M059J (cell line): ENCODE measurements at places on chromosomes 13 and 19.
A peak's percentile ranks its signal among the peaks of the same experiment; 100 is the strongest.

- DNase-seq, result no peak
Observed at GRCh38 chr19:29515233-29515619, 10.6 kb upstream of the VSTM2B start.

DNA sequence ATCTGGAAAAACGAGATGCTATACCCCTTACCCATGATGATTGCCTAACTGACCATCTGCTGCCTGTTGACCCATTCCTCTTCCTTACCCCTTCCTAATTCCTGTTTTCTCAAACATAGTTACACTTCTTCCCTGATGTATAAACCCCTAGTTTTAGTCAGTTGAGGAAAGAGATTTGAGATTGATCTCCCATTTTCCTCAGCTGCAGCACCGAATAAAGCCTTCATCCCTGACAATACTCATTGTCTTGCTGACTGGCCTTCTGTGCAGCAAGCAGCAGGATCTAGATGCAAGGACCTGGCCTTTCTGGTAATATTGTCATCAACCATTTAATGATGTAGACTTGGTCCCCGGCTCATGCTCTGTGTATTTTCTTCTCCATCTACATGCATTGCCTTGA lies 999 bp upstream of the ZNF264 start:
- DNase-seq, result no peak

DNA sequence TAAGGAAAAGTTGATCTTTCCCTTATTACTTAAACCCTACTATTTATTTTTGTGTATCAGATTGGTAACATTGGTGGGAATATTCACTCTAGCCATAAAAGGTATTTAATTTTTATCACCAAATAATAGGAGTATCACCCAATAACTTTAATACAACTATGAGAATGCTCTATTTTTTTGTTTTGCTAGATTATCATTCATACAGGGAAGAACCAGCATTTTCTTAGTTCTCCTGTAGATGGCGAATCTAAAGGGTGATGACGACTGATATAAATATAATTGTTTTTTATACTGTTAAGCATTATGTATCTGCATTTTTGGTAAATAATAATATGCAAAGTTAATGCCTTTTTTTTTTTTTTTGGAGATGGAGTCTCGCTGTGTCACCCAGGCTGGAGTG lies 7.9 kb upstream of the FRY start:
- DNase-seq, result no peak

DNA sequence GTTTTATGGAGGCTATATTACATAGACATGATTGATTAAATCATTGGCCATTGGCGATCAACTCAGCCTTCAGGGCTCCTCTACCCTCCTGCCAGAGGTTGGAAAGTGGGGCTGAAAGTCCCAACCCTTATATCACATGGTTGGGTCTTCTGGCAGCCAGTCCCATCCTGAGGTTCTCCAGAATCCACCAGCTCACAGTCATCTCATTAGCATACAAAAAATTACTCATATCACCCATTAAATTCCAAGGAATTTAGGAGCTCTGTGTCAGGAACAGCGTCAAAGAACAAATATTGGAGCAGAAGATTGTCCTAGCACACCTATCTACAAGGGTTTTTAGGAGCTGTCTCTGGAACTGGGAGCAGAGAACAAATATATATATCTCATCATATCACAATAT lies 39.4 kb upstream of the FARP1 start:
- no peak for DNase-seq

DNA sequence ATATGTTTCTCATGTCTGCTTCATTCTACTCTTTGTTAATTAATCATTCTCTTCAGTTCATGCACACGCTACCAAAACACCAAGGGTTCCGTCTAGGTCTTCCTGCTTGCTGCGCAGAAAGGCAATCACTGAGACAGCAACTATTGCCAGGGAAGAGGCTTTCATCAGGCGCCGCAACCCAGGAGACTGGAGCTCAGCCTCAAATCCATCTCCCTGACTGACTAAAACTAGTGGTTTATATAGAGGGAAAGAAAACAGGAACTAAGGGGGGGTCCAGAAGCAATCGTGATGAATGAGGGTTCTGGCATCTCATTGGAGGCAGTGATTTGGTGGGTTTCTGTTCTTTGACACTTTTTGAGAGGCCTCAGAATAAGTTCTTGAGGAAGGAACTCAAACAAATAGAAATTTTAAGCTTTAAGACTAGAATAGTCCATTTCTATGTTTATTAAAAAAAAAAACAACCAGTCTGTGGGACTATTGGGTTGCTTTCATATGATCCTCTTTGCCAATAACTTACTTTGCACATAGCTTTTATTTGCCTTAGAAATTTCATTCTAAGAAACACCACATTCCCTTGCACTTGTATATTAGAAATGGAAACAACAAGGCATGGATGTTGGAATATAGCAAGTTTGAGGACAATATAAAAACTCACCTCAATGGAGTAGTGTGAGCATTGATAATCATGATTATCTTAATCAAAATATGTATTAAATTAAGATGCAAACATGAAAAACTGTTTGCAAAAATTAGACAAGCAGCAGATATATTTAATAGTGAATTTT lies 691.2 kb upstream of the GPC6 start:
- DNase-seq, result no peak

- DNase-seq, result peak; percentile 66
Observed at GRCh38 chr13:98653463-98653985, 76.6 kb upstream of the STK24 start.

GRCh38 chr13:41601718-41602445 lies 144.5 kb downstream of the RGCC start:
- no peak for DNase-seq

DNA sequence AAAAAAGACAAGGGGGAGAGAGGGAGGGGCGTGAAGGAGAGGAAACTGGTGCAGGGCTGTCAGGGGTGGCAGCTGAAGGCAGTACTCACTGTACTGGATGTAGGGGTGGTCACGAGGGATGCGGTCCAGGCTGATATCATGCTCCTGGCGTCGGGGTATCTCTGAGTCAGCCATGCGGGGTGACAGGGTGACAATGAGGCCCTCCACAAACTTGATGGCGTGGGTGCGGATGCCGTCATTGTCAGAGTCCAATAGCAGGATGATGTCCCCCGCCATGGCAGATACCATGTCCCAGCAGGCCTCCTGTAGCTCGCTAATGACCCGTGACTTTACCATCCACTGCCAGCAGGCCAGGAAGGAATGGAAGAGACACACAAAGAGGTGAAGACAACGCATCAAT lies 15.3 kb downstream of the SYMPK start:
- DNase-seq, result no peak

DNA sequence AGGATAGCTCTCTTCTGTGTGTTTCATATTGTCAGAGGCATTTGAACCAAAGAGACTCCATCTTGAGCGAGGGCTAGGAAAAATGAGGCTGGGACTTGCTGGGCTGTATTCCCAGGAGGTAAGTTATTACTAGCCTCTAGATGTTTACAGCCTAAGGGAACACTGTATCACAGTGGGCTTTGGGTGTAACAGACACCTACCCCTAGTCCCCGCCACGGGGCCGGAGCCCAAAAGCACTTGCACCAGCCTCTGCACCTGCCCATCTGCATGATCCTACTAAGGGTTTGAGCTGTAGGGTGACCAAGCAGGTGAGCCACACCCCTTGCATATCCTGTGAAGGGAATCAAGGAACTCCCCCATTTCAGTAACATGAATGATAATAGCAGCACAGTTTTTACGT lies 1972.2 kb downstream of the OLFM4 start:
- no peak for DNase-seq

- DNase-seq, result no peak
Observed at GRCh38 chr19:16374436-16374835, 49.8 kb downstream of the KLF2 start.

GRCh38 chr13:111203736-111204389 lies 88.8 kb downstream of the ARHGEF7 start:
- DNase-seq, result no peak

GRCh38 chr13:23680845-23681669 lies 110.8 kb downstream of the TNFRSF19 start:
- no peak for DNase-seq

GRCh38 chr19:56884441-56884840 lies 43.9 kb upstream of the PEG3 start:
- DNase-seq, result no peak

DNA sequence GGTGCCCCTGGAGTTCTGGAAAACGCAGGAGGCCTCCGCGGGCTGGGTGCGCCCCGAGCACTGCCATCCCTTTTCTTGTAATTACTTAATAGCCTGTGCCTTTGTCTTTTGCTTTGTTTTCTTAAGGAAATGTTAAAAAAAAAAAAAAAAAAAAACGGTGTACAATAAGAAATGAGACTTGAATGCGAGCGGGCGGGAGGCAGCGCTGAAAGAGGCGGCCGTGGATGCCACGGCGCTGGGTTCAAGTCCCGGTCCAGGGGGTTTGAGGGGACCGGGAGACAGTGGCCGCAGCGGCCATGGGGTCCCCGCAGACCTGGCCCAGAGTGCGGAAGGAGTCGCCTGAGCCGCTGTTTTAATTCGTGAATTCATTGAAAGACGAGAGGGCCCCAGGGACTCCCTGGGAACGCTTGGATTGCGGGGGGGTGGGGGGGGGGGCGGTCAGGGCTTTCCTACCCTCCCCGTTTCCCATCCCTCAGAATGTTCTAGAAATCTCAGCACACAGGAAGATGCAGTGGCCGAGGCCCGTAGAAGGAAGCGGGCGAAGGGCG lies 349.2 kb upstream of the ARGLU1 start:
- DNase-seq, result no peak

DNA sequence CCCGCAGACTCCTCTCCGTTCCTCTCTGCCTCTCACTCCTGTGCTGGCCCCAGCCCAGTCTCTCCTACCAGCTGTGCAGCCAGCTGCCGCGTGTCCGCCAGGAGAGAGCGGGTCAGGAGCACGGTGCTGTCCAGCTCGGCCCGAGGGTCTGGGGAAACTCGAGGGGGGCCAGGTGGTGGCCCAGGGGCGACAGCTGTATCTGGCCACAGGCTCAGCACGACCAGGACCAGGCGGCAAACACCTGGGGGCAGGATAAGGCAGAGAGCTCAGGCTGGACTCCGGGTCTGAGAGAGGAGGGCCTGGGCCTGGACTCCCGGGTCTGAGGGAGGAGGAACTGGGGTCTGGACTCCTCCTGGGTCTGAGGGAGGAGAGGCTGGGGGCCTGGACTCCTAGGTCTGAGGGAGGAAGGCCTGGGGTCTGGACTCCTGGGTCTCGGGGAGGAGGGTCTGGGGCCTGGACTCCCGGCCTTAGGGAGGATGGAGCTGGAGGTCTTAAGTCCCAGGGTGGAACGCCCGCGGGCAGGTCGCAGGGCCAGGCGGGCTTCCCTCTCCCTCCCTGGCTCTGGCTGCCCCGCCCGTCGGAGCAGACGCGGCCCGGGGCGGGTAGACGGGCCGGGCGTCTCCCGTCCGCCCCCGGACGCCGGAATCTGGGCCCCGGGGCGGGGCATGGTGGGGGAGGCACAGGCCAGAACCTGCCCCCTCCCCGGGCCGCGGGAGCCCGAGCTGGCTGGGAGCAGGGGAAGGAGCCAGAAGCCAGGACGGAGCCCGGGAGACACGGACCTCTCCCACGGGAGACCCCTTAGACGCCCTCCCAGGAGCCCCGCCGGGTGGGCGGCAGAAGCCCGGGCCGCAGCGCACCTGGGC lies 1.3 kb downstream of the IL11 start:
- peak; percentile 63 for DNase-seq

DNA sequence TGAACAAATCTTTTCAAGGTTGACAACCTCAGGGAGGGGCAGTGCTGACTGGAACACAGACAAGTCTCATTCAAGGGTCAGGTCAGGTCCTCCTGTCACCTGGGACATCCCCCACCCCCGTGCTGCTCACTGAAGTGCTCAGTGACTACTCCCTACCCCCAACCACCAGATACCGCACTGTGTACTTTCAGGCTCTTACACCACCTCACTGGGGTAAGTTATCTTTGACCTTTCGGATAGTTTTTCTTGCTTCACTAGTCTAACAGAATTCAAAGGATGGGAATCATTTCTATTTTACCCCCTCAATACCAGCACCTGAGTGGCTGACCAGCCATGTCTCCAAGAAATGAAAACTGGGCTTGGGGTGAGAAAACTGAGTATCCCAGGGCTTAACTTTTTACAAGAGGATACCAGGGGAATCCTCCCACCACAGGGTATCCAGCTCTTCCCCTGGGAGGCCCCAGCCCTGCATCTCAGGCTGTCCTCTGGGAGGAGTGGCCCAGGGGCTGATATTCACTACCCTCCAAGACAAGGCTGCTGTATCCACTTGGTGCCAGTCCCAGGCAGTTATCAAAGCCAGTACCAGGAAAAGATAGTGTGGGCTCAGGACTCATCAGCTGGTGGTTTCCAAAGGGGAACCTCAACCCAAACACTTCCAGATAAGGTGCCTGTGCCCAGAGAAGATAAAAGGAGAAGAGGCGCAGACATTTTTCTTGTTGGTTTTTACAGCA lies 2.1 kb downstream of the ZNF563 start:
- no peak for DNase-seq

DNA sequence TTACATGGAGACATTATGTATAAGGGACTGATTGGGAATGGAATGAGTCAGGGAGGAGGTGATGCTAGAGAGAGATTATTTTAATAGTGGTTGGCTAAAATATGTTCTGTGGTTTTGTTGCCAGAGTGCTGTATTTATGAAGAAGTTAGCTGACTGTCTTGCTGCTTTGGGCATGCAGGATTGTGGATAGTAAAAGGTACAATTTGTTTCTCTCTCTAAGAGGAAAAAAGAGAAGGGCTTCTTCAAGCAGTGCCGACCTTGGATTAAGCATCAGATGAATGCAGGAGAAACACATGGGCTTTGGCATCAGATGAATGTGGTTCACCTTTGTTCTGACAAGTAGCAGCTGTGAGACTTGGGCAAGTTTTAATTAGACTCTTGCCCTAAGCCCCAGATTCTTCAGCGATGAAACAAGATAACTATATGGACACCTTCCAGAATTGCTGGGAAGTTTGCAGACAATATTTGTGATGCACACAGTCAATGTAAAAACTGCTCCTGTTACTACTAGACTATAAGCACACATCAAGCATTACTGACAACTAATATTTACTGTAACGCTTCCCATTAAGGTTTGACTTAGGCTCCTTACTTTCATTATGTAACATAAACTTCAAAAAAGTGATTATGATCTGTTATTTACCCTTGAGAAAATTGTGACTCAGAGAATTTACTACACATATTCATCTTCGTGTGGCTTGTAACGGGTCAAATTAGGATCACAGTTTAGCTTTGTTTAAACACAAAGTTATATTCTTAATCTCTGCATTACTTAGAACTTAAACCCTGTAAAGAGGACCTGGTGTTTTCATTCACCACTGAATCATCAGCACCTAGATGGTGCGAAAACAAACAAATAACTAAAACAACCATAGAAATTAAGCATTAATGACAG lies 824.0 kb downstream of the PCDH9 start:
- peak; percentile 0 for DNase-seq

DNA sequence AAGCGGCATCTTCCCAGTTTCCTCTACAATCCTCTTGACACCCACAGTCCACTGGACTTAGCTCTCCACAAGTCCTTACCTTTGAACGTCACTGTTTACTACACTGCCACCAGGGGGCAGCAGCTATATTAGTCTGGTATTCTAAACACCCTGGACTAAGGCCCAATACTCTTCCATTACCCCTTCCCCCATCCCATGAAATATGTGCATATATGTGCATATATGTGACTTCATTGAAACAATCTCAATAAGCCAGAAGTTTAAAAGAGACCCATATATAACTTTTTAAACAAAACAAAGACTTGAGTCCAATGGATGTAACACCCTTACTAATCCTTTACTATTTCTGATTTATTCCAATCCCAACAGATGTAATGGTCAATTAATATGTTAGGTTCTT lies 15.5 kb downstream of the GGACT start:
- peak; percentile 68 for DNase-seq

GRCh38 chr13:20383058-20383457 lies 142.6 kb downstream of the CRYL1 start:
- peak; percentile 37 for DNase-seq
